HT-29 (cell line): ENCODE measurements at places on chromosomes 16 and 17. TPM values are rescaled to one million over a fixed set of nuclear protein-coding genes. Genes with fewer than 3 reads are reported as not detected.
A peak's percentile ranks its signal among the peaks of the same experiment; 100 is the strongest.

GRCh38 chr16:81708266-81709015, 70.7 kb upstream of the PLCG2 start:
- DNase-seq = no peak

GRCh38 chr17:1834380-1835149, 4.8 kb downstream of the RPA1 start:
- no peak for DNase-seq

GRCh38 chr17:62679866-62680377, 52.5 kb downstream of the MRC2 start:
- no peak for DNase-seq

DNA sequence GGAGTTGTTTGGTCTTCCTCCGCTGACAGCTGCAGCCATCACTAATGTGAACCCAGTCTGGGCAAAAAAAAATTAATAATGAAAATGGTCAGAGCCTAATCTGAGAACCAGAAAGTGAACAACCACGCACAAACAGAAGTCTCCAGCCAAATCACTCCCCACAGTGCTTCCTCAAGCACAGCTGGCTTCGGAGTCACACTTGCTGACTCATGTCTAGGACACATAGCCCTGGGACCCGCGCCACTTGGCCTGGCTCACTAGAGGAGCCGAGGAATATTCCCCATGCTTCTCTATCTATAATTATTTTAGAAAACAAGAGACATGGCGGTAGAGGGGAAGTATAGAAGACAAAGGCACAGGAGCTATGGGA, 109.1 kb downstream of the ZFHX3 start:
- DNase-seq = no peak

Gene HOXB3
- total RNA-seq = 99.5 and 126 TPM in 2 replicates

GRCh38 chr16:15834502-15834901, 22.3 kb downstream of the MYH11 start:
- no peak for DNase-seq

Gene CHTF18
- total RNA-seq = 121 and 145 TPM in 2 replicates

DNA sequence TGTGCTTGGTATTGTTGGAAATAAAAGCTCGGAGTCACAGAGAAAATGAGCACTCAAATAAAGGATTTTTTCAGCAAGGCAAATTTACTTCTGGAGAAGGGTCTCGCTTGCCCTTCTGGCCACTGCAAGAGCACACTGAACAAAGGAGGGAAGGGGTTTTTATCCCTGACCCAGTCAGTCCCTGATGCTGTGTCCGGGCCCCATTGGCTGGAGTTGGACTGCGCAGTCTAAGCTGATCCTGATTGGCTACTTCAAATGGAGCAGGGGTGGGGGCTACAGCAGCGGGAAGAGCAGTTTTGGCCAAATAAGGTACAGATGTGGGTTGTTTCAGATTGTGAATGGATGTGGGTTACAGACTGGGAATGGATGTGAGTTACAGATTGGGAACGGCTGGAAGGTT, 4.3 kb upstream of the NLRP1 start:
- DNase-seq = no peak

- no peak for DNase-seq
Measured at GRCh38 chr17:80921159-80921558, 70.5 kb upstream of the CHMP6 start.

DNA sequence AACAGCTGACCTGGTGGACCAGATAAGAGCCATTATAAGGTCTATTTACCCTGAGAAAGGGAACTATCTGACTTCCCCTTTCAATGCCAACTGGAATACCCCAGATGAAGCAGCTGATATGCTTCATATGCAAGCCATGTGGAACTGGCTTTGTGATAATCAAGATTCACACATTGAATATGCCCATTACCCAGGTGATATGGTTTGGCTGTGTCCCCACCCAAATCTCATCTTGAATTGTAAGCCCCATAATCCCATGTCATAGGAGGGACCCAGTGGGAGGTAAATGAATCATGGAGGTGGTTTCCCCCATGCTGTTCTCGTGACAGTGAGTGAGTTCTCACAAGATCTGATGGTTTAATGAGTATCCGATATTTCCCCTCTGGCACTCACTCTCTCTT, 42.1 kb downstream of the IKZF3 start:
- no peak for DNase-seq

- DNase-seq = no peak
Measured at GRCh38 chr17:507441-507840, 154.8 kb upstream of the RPH3AL start.

DNA sequence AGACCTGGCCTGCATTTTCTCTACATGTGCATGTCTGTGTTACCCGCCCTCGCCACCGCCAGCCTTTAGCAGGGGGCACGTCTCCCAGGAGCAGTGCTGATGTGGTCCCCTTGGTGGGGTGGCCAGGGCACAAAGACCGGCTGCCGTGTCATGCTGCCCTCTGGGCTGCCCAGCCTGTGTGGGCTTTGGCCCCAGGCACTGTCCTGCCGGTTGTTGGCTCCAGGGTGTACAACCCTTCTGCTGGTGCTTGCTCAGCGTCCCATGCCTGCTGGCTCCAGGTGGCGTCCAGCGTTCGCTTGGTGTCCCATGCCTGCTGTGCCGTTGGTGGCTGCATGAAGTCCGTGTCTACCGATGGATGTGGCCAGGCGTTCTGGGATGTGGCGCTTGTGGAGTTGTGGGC, 4.1 kb downstream of the BAIAP2 start:
- DNase-seq = no peak

GRCh38 chr17:66711881-66712321, 123.0 kb upstream of the CACNG5 start:
- DNase-seq = peak; percentile 71

DNA sequence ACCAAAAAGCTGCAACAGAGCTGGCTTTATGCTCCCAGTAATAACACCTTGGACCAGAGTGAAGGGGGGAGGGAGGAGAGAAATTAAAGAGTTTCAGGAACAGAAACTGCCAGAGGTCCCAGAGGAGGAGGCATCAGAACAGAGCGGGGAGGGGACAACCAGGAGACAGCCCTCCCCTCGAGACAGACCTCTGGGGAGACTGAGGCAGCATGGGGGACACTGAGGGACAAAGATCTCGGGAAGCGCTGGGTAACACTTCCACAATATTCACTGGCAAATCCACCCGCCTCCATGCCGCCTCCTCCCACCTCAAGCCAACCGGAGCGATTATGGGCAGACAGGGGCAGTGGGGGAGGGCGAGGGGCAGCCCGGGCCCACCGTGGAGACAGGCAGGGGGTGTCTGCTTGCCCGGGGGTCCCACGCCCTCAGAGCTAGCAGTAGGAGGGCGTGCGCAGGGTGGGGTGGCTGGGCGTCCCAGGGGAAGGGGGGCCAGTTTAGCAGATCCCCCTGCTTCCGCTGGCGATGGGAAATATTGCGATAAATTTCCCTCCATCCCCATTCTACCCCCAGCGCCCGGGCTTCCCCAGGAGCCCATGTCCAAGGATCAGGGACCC, 1.2 kb downstream of the PCGF2 start:
- no peak for DNase-seq

Gene FBXW10
- total RNA-seq = 0.05 TPM in 1 of 2 replicates, not detected in the other

- DNase-seq = no peak
Measured at GRCh38 chr16:8818504-8819270, 21.0 kb downstream of the PMM2 start.

Gene RAC3
- total RNA-seq = 68.7 and 71.3 TPM in 2 replicates

DNA sequence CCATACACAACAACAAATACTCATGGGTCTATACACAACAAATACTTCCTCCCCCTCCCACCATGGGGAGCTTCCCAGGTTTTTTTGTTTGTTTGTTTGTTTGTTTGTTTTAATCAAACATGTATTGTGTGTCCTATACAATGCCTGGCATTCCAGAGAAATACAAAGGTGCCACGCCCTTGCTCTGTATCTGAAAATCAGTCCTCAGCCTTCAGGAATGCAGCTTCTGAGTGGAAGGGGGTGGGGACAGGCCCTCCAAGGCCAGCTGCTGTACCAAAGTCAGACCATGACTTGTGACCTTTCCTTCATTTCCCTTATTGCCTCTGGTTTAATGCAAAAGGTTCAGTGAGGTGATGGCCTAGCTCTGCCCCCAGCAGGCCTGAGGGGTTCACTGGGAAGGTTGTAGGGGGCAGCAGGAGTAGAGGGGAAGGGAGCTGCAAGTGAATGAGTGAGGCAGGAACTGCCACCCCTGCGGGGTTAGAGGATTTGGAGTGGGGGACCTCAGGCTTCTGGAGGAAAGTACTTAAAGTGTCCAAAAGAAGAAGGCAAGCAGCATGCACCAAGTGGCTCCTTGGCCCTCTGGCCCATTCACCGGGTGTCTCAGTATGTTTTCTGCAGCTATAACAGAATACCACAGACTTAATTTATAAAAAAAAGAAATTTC, 105.2 kb downstream of the CLEC16A start:
- no peak for DNase-seq

- no peak for DNase-seq
Measured at GRCh38 chr17:36149296-36149820, 27.1 kb downstream of the TBC1D3B start.
